ENCODE measurements at places on chromosomes 7 and 10. TPM values are rescaled to one million over a fixed set of nuclear protein-coding genes. Genes with fewer than 3 reads are reported as not detected.

- no peak for DNase-seq
Observed at GRCh38 chr7:137694405-137694804, 152.4 kb downstream of the DGKI start.

DNA sequence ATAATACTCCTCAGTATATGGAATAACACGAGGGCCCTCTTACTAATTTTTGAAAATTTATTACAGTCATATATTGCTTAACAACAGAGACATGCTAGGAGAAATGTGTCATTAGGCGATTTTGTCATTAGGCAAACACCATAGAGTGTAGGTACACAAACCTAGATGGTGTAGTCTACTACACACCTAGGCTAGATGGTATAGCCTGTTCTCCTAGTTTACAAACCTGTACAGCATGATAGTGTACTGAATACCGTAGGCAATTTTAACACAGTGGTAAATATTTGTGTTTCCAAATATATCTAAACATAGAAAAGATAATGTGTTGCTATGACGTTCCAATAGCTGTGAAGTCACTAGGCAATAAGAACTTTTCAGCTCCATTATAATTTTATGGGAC, 12.8 kb downstream of the OR2F1 start:
- no peak for DNase-seq

DNA sequence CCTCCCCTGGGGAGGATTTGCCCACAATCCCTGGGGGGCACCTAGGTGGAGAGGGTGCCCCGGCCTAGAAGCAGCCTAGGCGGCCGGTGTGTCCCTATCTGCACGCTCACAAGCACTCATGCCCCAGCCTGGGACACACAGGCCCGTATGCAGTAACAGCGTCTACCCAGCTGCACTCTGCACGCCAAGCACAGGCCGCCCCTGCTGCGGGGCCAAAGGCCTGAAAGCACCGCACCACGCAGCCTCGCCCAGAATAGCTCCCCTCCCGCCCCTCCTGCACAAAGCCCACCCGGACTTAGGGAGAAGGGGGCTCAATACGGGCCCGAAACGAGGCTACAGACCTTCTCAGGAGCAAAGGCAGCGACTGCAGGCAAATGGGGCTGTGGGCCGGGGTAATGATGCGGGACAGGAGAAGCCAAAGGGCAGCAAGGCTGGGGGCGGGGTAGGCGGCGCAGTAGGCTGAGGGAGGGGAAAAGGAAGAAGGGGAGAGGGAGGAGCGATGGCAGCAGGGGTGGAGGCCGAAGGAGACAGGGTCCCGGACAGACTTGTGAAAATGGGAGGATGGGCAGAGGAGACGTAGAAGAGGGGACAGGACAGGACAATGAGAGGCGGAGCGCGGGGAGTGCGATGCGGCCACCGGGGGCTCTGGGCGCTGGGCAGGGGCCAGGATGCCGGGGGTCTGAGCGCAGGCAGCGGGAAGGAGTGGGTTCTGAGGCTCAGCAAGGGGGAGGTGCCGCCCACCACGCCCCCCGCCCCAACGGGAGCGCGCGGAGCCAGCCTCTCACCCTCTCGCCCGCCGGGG, 544 bp downstream of the GPRIN2 start:
- no peak for DNase-seq

GRCh38 chr7:117844678-117845077, 28.6 kb downstream of the CTTNBP2 start:
- no peak for DNase-seq

DNA sequence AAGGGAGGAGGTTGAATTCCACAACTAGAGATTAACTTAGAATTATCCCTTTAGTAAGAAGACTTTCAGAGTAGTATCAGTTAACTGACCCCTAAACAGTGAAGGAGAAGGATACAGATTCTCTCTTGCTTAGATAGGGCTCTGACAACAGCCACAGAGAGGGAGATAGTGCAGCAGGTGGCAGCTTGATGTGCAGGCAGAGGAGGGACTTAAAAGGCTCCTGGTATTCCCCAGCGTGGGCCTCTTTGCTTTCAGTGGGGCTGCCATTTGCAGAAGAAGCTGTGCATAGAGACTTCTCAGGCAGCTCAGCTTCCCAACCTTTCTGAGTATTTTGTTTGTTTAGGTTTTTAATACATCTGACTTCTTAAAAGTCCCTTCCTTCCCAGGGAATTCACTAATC, 16.0 kb downstream of the FZD1 start:
- no peak for DNase-seq

- no peak for DNase-seq
Observed at GRCh38 chr7:66250711-66251110, 45.6 kb downstream of the TPST1 start.

Gene PTPN20
- 0.70 TPM for polyA plus RNA-seq

GRCh38 chr7:131858611-131859010, 302.2 kb upstream of the PODXL start:
- DNase-seq = no peak

Gene LIPF
- 0.07 TPM for polyA plus RNA-seq

Gene FAM25C
- polyA plus RNA-seq = not detected

GRCh38 chr10:132417957-132418441, 21.0 kb downstream of the PWWP2B start:
- peak; percentile 41 for DNase-seq

Gene AZGP1
- 0.15 TPM for polyA plus RNA-seq

Gene AMPH
- polyA plus RNA-seq = 0.05 TPM

Gene CASP2
- polyA plus RNA-seq = 22.3 TPM

DNA sequence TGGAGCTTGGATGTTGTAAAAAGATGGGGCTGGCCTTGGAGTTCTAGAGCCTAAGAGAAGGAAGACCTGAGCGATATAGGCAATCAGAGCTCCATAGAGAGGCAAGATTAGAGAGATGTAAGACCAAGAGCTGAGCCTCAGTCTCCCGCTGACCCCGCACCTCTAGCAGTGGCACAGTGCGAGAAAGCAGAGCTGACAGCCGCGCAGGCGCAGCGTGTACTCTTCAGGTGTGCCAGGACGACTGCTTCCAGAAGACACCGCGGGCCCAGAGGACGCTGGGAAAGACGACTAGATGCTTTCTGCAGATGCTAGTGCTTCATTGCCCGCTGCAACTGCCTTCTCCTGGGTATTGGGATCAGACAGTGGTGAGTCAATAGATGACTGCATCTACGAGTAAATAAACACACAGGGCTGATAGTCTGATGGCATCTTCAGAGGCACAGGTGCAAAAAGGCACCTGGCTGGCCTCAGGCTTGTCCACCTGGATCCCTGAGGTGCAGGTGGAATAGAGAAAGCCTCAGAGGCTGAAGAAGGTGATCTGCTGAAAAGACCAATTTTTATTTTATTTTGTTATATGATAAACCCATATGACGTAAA, 38.1 kb upstream of the CCDC6 start:
- DNase-seq = no peak

DNA sequence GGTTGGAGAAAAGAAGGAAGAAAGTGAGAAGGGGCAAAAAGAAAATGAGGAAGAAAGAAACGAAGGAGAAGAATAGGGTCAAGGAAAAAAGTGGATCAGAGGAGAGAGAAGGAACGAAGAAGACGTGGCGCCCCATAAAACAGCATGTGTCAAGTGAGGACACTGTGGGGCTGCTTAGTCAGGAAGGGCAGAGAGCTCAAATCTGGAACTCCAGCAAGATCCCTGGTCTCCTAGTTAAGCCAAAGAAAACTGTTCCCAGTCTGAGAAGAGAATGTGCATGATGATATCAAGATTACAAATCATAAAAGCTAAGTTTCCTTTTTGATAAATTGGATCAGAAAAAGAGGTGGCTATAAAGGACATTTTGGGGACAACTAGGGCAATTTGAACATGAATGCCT, 33.0 kb downstream of the CREB3L2 start:
- no peak for DNase-seq

GRCh38 chr7:4931943-4932342, 27.0 kb downstream of the MMD2 start:
- DNase-seq = peak; percentile 75

Gene SORBS1
- 0.36 TPM for polyA plus RNA-seq

Gene LGI1
- not detected for polyA plus RNA-seq

GRCh38 chr10:133335246-133336117, 1.2 kb downstream of the CALY start:
- DNase-seq = peak; percentile 67

Gene CPN1
- not detected for polyA plus RNA-seq

DNA sequence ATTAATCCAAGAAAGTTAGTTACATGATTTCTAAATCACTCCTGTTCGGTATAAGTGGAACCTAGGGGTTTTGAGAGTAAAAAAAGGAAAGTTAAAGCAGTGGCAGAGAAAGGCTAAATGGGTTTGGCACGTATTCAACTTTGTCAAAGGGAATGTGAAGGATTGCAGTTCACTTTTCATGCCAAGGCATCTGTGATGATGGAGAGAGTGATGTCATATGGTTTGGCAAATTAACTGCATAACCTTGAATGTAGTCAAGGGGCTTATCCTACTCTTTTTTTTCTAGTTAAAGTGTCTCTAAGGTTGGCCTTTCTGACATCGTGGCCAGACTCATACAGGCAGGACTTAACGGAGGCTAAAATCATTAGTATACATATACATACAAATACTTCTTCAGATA, 277.8 kb downstream of the EXOC4 start:
- DNase-seq = no peak

DNA sequence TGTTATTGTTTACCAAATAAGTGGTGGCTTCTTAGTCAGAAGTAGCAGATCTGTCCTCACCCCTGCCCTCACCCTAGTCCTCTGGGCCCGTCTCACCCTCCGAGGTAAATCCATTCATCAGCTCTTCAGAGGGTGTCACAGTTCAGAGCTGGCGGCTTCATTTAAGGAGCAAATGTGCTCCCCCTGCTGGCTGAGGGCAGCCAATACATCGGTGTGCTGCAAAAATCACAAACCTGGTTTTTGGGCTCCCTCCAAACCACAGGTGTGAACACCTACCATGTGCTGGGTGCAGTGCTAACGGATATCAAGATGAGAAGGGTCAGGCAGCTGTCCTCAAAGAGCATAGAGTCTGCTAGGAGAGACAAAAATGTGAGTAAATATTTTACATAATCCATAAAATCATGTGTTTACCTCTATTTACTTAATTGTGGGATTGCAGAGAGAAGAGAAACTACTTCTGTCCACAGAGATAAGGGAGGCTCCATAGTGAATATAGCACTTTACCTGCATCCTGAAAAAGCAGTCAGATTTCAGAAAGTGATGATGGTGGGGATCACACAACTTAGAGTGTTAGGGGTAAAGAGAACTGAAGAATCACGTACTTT, 15.5 kb upstream of the CRTAC1 start:
- peak; percentile 72 for DNase-seq

Gene SOSTDC1
- polyA plus RNA-seq = 0.81 TPM

GRCh38 chr10:13003004-13003403, 1.5 kb upstream of the CCDC3 start:
- DNase-seq = no peak

Measured in SK-N-SH (cell line).